ENCODE measurements at places on chromosomes 3 and 15.

DNA sequence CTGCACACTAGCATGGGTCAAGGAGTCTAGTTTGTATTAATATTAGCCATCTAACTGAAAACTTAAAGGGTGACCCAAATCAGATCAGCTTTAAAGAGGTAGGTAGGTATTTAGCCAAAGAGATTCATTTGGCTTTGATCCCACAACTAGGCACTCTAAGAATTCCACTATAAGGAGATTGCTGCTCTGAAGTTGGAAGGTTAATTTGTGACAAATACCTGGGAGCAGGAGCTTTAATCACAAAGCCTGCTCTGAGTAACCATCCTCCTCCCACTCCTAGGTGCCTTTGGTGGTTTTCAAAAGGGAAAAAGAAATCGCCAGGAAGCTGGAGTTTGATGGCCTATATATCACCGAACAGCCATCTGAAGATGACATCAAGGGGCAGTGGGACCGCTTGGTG is 120.3 kb upstream of the CHRM5 start:
- no peak for DNase-seq

GRCh38 chr3:21446027-21446426 is 305.0 kb downstream of the ZNF385D start:
- DNase-seq: no peak

DNA sequence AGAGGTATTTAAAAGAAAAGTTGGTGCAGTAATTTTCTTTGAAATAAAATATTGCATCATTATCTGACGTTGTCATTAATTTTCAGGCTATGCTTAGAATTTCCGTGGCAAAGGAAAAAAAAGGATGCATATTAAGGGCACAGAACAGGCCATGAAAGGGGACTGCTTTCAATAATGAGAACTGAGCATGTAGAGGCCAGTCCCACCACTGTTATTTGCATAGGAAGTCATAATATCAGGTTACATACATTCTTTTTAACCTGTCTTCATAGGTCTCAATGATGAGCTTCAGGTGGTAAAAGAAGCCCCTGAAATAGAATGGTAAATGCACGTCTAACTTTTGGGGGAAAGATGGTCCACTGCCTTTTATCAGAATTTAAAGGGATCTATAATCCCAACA is 272.1 kb upstream of the ALCAM start:
- no peak for DNase-seq

- no peak for DNase-seq
Observed at GRCh38 chr15:82393671-82394070, 35.9 kb upstream of the GOLGA6L9 start.

DNA sequence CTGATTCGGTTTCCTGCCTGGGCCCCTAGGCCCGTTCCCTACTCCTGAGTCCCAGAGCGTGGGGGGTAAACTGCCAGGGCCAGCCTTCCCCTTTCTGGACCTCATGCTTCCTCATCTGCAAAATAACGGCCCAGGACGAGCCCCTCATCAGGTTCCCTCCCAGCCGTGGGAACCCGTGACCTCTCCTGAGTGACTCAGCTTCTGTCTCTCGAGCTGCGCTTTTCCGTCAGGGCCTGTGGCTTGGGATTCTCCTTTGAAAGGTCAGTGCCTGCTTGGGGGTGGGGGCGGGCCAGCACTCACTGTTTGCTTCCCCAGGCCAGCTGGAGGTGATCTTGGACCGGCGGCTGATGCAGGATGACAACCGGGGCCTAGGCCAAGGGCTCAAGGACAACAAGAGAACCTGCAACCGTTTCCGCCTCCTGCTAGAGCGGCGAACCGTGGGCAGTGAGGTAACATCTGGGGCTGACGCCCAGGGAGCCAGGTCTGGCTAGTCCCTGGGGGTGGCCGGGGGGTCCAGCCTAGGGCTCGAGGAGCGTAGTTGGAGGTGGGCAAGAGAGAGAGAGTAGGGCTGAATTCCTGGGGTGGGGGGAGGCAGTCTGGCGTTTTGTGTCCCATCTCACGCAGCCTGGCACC is 12.8 kb downstream of the MAN2A2 start:
- no peak for DNase-seq

- no peak for DNase-seq
Observed at GRCh38 chr3:191269289-191270085, 59.7 kb upstream of the CCDC50 start.
